ENCODE measurements at places on chromosomes 11 and 22.

GRCh38 chr11:5004424-5005274 lies 10.0 kb downstream of the OR51L1 start:
- DNase-seq, result no peak

GRCh38 chr11:47469361-47470179 lies 20.6 kb upstream of the RAPSN start:
- no peak for DNase-seq

- no peak for DNase-seq
These were observed 1.3 kb downstream of the TOLLIP start for GRCh38 chr11:1307998-1308742.

DNA sequence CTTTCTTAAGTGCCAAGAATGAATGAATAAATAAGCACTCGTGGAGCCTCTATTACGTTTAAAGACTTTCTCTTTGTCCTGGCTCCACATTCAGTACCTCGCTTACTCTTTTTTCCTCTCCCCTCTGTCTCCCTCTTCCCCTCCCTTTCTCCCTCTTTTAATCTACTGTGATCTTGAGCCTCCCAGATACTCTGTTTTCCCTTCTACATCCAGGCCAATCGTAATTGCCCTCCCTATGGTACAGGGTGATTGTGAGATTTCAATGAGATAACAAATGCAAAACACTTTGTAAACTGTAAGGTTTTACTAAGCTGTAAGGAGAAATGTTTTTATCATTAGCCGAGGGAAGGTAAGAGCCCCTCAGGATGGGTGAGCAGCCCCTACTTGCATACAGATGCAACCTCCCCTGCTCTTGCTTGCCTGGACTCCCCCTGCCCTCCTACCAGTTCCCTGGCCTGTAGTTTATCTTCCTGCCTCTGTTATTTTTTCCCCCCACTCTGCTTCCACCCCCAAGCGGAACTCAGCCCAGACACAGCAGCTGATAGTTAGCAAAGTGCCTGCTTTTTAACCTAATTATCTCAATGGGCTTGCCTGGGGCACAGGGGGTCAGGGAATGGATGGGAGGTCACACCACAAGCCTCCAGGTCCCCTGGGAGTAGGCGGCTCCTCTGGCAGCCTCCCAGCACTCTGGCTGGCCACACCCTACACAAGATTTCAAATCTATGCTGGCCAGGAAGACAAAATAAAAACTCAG lies 76.9 kb upstream of the CADM1 start:
- no peak for DNase-seq

- DNase-seq, result no peak
These were observed 33.0 kb upstream of the XBP1 start for GRCh38 chr22:28833276-28833923.

GRCh38 chr11:14858404-14858803 lies 33.6 kb downstream of the CYP2R1 start:
- DNase-seq, result no peak

DNA sequence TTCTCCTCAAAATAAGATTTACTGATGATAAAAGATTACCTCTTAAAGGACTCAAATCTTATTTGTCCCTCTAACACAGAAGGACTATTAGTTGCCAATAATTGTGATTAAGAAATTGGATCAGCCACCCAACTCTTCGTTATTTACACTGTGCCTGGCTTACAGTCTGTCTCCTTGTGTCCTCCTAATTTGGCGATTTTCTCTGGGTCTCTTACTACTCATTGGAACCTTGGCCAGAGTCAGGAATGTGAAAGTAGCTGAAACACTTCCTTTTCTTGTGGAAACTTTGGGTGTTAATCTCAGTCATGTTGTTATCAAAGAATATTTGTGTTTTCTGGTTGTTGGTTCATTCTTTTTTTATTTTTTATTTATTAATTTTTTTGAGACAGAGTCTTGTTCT lies 83.2 kb downstream of the TEAD1 start:
- DNase-seq, result no peak

DNA sequence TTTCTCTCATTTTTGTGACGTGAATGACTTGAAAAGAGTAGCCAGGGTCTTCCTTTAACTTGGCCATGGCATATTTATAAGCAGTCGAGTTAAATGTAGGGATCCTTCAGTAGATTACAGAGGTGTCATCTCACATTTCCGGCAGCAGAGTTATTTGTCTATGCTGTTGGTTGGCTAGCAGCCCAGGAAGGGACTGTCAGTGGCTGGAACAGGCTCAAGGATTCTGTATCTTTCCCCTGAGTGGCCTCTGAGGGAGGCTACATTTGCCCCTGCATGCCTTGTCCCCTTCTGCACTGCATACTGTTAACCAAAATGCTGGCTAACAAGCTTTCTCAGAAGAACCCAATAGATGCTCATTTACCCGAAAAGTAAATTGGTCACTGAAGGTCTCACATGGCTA lies 187.6 kb downstream of the PGR start:
- no peak for DNase-seq

DNA sequence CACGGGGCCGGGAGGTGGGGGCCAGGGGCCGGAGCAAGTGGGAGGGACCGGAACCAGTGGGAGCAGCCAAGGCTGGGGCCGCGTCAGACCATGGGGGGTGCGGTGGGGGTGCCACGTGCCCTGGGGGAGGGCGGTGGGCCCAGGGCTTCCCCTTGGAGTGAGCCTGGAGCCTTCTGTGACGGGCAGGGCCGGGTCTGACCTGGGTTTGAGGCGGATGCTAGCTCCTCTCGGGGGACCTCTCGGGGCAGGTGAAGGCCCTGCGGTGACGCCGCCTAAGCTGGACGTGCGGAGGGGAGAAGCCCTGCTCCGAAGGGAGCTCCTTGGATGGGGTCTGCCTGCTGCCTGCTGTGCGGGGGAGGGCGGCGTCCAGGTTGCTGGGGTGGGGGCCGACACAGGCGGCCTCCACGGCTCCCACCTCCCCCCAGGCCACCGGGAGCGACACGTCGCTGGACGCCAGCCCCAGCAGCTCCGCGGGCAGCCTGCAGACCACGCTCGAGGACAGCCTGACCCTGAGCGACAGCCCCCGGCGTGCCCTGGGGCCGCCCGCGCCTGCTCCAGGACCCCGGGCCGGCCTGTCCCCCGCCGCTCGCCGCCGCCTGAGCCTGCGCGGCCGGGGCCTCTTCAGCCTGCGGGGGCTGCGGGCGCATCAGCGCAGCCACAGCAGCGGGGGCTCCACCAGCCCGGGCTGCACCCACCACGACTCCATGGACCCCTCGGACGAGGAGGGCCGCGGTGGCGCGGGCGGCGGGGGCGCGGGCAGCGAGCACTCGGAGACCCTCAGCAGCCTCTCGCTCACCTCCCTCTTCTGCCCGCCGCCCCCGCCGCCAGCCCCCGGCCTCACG lies 115.0 kb downstream of the CACNA1I start:
- DNase-seq, result no peak

DNA sequence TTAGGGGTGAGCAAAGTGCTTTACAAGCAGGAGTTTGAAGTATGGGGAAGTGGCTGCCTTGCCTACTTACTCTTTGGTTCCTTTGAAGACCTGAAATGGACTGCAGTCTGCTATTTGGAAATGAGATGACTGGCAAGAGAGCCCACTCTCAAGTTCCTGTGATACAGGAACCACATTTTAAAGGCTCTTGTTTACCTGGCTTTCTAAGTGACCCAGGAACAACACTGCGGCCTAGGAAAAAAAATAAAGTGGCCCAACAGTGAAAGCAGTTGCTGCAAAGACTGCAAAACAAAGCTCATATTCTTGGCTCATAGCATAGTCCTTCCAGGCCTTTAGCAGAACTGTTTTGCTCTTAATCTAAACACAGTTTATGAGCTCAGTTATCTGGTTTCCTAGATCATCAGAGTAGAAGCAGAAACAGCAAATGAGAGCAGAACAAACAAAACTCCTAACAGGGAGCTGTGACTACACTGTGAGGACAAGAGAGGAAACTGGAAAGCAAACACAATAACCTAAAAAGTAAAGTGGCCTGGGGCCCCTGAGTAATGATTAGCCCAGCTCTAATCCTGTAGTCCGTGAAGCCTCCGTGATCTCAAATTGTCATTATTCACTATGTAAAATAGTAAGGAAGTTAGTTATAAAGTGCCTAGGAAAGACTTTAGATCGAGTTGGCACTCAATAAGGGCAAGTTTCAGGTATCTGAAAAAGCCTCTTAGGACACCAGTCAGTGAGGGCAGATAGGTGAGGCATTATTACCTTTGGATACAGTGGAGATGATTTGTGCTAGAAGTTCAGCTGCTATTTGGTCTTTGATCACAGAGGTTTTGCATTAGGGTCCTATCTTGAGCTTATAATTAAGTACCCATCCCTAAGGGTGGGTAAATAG lies 11.5 kb downstream of the CCDC117 start:
- DNase-seq, result no peak

DNA sequence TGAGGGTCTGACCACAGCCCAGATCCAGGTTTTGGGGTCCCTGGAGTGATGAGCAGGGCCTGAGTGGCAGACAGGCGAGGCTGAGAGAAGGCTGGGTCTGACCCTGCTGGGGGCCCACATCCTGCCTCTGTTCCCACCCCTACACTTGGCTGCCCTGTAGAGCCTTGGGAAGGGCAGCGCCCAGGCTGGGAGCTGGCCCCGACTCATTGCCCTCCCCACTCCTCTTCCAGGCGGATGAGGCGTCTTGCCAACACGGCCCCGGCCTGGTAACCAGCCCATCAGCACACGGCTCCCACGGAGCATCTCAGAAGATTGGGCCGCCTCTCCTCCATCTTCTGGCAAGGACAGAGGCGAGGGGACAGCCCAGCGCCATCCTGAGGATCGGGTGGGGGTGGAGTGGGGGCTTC lies 4.9 kb downstream of the DERL3 start:
- DNase-seq, result no peak

DNA sequence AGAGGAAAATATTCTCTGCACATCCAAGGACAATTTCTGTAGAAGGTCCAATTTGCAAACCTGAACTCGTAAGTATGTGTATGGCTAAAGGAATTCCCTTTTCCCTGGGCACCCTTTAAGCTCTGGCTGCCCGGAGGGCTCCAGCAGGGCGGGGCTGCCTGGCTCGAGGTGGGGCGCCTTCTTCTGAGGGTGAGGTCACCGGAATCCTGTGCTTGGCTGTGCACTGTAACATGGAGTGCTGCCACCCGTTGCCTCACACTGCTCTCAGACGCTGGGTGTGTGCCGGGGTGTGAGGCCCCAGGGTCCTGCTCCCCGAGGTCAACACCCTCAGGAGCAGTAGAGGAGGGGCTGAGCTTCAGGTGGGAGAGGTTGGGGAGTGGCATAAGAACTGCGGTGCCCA lies 61.5 kb downstream of the SYN3 start:
- no peak for DNase-seq

DNA sequence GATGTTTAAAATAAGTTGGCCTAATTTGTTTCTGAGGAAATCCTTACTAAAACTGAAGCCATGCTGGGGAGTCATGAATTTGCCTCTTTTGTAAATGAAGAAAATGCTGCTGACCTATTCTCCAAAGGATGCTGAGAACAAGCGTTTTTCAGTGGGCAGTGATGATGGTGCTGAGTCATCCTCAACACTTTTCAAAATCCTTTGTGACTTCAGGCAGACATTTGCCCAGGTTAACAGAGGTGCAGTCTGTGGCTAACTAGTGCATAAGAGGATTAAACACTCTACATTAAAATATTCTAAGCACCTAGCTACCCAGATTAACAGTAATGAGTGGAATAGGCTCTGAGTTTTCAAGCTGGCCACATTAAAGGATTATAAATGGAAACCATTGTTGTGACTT lies 509.0 kb downstream of the DLG2 start:
- DNase-seq, result no peak

GRCh38 chr11:92227230-92227814 lies 2.7 kb downstream of the FAT3 start:
- DNase-seq, result no peak

GRCh38 chr11:32420937-32421901 lies 14.1 kb downstream of the WT1 start:
- no peak for DNase-seq

- DNase-seq, result peak; percentile 65
These were observed 19.6 kb downstream of the CKAP5 start for GRCh38 chr11:46826310-46827044.

- DNase-seq, result no peak
These were observed 91.5 kb upstream of the BLID start for GRCh38 chr11:122207505-122207904.

DNA sequence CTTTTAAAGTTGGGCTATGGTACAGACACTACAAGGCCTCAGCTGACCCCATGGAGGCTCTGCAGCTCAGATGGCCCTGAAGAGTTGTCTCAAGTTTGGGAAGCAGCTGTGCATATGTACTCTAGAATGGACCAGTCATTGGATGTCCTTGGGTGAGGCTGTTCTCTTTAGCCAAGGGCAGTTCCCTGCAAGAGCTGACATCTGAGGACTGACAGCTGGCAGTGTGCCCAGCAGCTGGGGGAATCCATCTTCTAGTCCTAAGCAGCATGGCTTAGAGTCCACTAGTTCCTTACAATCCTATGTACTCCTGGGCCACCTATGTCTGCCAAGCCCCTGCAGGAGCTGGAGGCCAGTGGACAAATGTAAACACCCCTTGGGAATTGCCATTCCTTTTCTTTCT lies 76.5 kb downstream of the C11orf91 start:
- no peak for DNase-seq

- DNase-seq, result no peak
These were observed 3.8 kb upstream of the CYB5R2 start for GRCh38 chr11:7677071-7677470.

DNA sequence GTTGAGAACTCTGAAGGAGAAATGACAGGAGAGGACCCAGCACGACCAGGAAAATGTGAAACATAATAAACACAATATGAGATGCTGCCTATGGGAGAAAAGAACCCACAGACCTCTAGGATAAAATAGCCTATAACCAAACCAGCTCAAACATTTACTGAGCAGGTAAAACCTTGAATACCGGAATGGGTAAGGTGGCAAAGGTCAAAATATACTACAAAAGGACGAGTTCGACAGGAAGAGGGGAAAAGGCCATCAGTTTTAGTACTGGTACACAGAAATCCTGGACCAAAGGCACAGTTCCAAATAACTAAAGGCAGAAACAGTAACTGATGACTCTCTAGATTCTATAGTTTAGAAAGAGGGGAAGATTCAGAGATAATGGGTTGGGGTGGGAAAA lies 96.3 kb downstream of the AMBRA1 start:
- no peak for DNase-seq

DNA sequence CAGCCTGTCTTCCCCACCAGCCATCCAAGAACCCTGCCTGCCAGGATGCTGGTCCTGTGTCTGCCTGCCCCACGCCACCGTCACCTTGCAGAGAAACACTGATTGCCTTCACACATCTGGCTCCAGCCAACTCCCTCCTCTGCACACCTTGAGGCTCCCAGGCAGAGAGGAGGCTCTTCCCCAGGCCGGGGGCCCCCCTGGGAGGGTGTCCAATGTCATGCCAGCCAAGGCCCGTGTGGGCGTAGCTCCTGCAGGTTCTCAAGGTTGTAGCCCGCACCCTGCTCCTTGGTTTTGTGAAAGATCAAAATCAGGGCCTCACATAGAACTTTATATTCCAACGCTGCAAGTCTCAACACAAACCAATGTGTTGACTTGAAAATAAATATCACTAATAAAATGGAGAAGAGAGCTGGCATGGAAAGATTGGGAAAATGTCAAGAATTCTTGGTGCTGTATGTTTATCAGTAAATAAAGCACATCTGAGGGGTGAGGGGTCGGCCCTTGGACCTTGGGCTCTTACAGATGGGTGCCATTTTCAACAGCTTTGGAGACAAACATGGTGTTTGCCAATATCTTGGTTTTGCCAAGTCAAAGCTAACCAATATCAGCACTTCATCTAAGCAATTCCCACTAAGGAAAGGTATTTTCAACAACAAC lies 6.7 kb upstream of the PPARA start:
- no peak for DNase-seq

- DNase-seq, result no peak
These were observed 3.3 kb upstream of the BCL9L start for GRCh38 chr11:118928870-118929500.
